ENCODE measurements at places on chromosomes 6 and 20.

GRCh38 chr6:167474725-167475124 lies 149.8 kb downstream of the TTLL2 start:
- DNase-seq, result no peak

- no peak for DNase-seq
These were observed 62.6 kb downstream of the GINS1 start for GRCh38 chr20:25470045-25470444.

GRCh38 chr6:4327841-4328240 lies 192.5 kb upstream of the ECI2 start:
- DNase-seq, result no peak

GRCh38 chr6:145621776-145622175 lies 113.5 kb downstream of the EPM2A start:
- DNase-seq, result no peak

DNA sequence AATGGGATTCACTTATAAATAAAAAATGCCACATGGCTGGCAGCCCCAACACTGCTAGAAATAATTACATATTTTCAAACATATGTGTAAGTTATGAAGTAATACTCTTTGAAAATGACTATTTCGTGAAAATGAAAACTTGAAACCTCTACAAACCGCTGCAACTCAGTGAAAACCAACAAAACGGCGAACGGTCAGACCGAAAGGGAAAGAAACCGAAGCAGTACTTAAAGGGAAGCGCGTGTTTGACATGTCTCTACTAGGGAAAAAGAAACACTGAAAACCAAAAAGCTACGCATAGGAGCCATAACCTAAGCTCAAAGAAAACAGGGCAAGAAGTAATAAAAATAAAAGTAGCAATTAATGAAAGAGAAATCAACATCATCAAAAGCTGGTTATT lies 121.0 kb upstream of the GGTLC1 start:
- DNase-seq, result no peak

Measured in T-helper 17 cell (primary cell).